Naive thymus-derived CD8-positive, alpha-beta T cell (primary cell): ENCODE measurements at places on chromosomes 3 and 15. TPM values are rescaled to one million over a fixed set of nuclear protein-coding genes. Genes with fewer than 3 reads are reported as not detected.

DNA sequence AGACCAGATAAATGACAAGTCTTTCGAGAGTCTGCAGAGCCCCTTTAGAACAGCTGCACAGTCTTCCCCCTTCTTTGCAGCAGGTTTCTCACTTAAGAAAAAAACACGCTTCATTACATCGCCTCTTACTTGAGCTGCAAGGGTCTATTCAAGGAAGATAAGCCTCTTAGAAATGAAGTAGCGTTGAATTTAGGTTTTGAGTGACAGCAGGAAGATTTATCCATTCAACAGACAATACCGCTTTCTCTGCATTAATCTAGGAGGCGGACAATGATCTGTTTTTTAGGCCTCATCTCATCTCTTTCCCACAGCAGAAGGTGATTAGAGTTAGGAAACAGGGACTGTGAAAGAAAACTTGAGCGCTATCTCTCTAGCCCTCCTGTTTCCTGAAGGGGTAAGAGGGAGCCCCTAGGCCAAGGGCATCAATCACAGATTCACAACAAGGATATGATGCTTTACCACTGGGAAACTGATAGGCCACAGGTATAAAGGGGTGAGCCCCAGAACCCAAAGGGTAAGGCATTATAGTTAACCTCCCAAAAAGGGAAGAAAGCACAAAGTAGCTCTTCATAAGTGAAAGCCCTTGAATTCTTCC is 84.3 kb downstream of the MECOM start:
- peaks cover 21% of the 10 kb centered on the region for H3K27me3 ChIP-seq
- DNase-seq: no peak
- H3K36me3 ChIP-seq: no peaks in the 10 kb centered on the region
- H3K27ac ChIP-seq: no peak overlapping the region
- H3K4me3 ChIP-seq: no peak overlapping the region

DNA sequence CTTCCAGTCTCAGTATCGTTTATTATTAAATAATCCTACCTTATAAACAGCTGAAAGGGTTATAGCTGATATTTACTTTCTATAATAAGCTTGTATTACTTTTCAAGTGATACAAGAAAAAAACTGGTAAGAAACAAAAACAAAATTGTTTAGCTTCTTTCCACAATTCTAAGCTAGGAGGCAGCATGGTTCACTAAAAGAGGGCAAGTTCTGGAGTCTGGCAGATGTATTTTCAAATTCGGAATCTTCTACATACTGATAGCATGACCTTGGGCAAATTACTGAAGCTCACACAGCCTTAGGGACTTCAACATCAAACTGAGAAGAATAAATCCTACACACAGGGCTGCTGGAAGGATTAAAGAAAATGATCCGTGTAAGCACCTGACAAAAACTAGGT is 15.4 kb downstream of the C15orf62 start:
- H3K4me1 ChIP-seq: peaks cover 28% of the 10 kb centered on the region
- H3K27ac ChIP-seq: no peak overlapping the region
- H3K4me3 ChIP-seq: no peak overlapping the region
- no peaks in the 10 kb centered on the region for H3K27me3 ChIP-seq
- H3K36me3 ChIP-seq: peaks cover 11% of the 10 kb centered on the region
- no peak for DNase-seq

- peaks cover 43% of the 10 kb centered on the region for H3K4me1 ChIP-seq
- no peaks in the 10 kb centered on the region for H3K27me3 ChIP-seq
- peak overlapping the region; percentile 97 for H3K4me3 ChIP-seq
- no peaks in the 10 kb centered on the region for H3K36me3 ChIP-seq
Measured at GRCh38 chr3:127590282-127590592, 296 bp downstream of the TPRA1 start.

GRCh38 chr15:51876169-51876568 is 46.7 kb downstream of the TMOD3 start:
- H3K27me3 ChIP-seq: no peaks in the 10 kb centered on the region
- DNase-seq: no peak
- no peak overlapping the region for H3K27ac ChIP-seq
- H3K4me3 ChIP-seq: no peak overlapping the region
- peaks cover 16% of the 10 kb centered on the region for H3K36me3 ChIP-seq

DNA sequence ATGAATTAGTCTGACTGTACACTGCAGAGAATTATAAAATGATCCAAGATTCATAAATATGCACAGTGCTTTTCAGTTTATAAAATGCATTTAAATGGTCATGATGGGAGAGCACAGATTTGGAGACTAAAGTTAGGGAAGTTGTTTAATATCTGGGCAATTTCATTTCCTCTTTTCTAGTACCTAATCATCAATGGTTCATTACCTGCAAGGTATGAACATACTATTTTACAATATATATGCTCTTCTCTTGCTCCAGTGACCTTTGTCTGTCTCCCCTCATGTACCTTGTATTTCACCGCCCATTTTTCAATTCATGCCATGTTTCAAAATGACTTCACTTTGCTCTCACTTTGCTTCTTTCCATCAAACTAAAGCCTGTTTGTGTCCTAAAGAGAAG is 114.5 kb downstream of the SUCNR1 start:
- DNase-seq: no peak
- H3K4me1 ChIP-seq: no peaks in the 10 kb centered on the region
- no peak overlapping the region for H3K27ac ChIP-seq
- H3K36me3 ChIP-seq: no peaks in the 10 kb centered on the region
- H3K4me3 ChIP-seq: no peak overlapping the region

DNA sequence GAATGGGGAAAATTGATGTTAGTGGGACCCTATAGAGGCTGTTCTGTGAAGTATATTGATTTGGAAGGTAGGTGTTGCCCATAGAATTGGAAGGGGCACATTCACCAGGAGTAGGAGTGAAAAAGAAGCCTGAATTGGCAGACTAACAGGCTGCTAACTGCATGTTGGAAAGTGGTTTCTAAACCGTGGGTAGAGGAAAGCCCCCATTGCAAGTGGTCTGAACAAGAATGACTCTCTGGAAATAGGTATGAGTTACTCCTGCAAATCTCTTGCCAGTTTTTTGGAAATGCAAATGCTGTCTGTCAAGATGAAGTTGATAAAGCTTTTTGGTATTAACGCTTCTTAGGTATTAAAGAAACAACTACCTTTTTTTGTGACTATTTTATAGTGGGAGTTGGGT is 3.5 kb downstream of the UBE2E1 start:
- H3K4me1 ChIP-seq: peaks cover 68% of the 10 kb centered on the region
- peak overlapping the region; percentile 99 for H3K27ac ChIP-seq
- H3K27me3 ChIP-seq: no peaks in the 10 kb centered on the region
- H3K4me3 ChIP-seq: peak overlapping the region; percentile 100
- no peak for DNase-seq
- H3K36me3 ChIP-seq: peaks cover 5% of the 10 kb centered on the region

DNA sequence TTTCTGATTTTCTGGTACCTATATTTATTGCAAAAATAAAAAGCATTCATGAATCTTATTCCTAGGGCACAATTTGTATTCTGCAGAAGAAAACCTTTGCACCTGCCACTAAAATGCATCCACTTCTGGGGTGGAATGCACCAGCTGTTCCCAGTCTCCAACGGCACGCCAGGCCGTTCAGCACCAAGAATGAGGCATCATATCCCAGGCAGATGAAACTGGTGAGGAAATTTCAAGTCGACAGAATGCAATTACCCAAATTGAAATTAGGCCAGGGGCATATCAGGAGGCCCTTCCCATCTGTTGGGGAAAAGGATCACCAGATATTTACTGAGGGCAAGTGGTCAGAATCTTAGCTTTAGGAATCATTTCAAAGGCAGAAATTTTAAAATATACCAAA is 13.6 kb upstream of the RBMS3 start:
- H3K4me1 ChIP-seq: no peaks in the 10 kb centered on the region
- no peak overlapping the region for H3K27ac ChIP-seq
- no peaks in the 10 kb centered on the region for H3K36me3 ChIP-seq
- no peaks in the 10 kb centered on the region for H3K27me3 ChIP-seq
- no peak overlapping the region for H3K4me3 ChIP-seq

The CYP1A2 gene
- total RNA-seq: not detected
